ENCODE measurements at places on chromosomes 1 and 21.

GRCh38 chr1:228009828-228010775, 3.3 kb downstream of the WNT3A start:
- DNase-seq, result no peak

- DNase-seq, result no peak
Observed at GRCh38 chr1:30713311-30713710, 10.1 kb downstream of the MATN1 start.

GRCh38 chr1:179805291-179806195, 62.5 kb downstream of the FAM163A start:
- no peak for DNase-seq

DNA sequence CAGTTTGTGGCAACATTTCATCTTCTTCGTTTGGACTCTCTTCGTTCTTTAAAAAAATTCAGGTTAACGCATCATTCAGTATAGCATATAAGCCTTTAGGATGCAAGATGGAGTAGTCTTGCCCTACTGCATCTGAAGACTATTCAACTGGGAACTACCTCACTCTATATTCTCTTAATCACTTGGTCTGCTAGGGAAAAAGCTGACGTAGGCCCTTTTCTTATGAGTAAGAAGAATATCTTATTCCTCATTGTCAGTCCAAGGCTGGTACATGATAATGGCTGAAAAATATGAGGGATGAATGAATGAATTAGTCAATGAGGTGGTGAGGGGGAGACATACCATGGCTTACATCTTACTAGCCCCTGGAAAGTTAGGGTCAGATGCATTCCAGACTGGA, 294.2 kb downstream of the GPATCH2 start:
- DNase-seq, result no peak

DNA sequence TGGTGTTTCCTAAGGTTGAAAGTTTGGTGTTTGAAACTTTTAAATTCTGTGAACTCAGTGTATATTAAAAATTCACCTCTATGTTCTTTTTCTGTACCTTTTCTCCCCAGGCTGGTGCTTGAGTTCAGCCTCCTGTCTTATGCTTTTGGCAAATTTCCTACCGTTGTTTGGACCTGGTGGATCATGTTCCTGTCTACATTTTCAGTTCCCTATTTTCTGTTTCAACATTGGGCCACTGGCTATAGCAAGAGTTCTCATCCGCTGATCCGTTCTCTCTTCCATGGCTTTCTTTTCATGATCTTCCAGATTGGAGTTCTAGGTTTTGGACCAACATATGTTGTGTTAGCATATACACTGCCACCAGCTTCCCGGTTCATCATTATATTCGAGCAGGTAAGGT, 24.9 kb upstream of the AXDND1 start:
- DNase-seq, result no peak

DNA sequence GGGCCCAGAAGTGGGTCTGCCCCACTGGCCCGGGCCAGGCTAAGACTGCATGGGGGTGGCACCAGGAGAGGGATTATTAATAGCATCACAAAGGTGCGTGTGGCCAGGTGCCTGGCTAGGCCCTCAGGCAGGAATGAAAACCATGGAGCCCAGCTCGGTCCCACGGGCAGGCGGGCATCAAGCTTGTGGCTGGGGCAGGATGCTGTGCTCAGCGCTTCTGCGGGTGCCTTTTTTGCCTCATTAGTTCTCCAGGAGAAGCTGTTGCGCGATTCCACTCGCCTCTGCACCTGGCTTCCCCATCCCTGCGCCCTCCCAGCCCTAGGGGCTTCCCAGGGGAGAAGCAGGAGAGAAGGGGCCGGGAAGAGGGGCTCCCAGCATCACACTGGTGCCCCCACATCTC, 39.3 kb downstream of the CITED4 start:
- no peak for DNase-seq

GRCh38 chr1:196355206-196355786, 252.9 kb downstream of the KCNT2 start:
- DNase-seq, result no peak

- DNase-seq, result no peak
Observed at GRCh38 chr1:170049176-170049800, 25.2 kb downstream of the KIFAP3 start.

GRCh38 chr1:86191958-86192357, 35.4 kb upstream of the COL24A1 start:
- DNase-seq, result no peak

GRCh38 chr1:151492120-151492519, 19.1 kb upstream of the CGN start:
- no peak for DNase-seq

DNA sequence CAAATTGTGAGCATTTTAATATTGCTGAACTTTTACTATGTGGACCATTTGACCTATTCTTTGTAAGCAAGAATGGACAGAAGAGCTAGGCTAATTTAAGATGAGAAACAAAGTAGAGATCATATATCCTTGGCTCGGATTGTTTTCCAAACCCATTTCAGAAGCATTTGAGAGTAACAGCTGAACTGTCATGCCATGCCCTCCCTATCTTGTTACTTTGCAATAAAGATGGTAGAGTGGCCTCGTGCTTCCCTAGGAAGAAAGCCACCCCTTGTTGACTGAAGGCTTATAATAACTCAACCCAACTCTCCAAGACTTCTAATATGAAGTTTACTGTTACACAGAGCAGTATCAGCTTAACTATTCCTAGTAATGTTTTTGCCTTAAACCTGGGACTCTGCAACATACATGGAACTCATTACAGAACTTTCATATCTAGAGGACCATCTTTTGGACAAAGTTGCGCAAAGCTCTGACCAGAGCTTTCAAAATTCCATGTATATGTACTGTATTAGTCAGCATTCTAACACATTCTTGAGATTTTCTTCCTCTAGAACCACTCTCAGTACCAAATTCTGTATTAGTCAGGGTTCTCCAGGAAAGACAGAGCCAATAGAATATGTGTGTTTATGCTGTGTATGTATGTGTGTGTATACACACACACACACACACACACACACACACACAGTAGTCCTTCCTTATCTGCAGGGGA, 68.7 kb downstream of the ADAMTS1 start:
- DNase-seq, result no peak

GRCh38 chr1:2632561-2633361, at the start of gene MMEL1:
MMEL1 (minus strand) TSS chr1:2633016; CDS start chr1:2629484, 3,532 bp downstream.
- DNase-seq, result no peak

DNA sequence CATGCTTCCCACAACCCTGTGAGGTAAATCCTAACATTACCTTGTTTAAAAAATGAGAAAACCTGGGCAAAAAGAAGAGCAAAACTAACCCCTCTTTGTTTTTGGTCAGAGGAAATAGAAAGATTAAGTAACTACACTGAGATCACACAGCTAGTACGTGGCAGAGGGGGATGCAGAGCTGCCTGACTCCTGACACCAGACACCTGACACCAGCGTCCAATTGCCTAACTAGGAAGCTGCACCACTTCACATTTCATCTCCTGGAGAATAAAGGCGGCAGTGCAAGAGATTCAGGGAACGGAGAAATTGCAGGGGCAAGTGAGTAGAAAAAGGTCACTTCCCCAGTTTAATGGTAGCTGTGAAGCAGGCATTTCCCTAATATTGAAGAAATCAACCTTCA, 229.3 kb upstream of the PTBP2 start:
- DNase-seq, result no peak
